ENCODE measurements at places on chromosomes 3 and 15.
A peak's percentile ranks its signal among the peaks of the same experiment; 100 is the strongest.

- no peak for DNase-seq
Observed at GRCh38 chr15:71060983-71061382, 54.3 kb upstream of the THSD4 start.

- no peak for DNase-seq
Observed at GRCh38 chr3:40079847-40080240, 229.7 kb upstream of the EIF1B start.

DNA sequence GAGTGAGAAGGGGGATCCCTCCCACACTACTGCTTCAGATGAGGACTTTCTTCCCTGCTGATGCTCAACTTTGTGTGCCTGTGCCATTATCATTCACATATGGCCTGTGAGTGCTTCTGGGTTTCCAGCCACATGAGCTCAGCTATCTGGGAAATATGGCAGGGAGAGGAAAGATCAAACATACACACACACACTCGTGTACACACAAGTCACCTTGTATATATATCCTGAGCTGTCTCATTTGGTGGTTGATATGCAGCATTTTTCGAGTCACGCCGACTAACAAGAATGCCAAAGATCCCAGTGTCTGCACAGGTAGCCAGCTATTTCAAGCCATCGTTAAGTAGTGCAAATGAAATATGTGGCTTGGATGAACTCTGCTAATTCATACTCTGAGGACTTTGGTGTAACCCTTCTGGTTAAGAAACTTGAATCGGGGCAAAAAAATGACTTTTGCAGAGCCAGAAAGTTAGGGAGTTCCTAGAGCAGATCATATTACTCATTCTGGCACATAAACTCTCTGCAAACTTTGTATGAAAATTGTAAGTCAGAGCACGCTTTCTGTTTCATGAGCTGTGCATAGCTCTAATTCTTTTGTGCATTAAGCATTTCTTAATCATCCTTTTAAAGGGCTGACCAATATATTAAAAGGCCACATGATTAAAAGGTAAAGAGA lies 24.9 kb upstream of the WNT5A start:
- no peak for DNase-seq

DNA sequence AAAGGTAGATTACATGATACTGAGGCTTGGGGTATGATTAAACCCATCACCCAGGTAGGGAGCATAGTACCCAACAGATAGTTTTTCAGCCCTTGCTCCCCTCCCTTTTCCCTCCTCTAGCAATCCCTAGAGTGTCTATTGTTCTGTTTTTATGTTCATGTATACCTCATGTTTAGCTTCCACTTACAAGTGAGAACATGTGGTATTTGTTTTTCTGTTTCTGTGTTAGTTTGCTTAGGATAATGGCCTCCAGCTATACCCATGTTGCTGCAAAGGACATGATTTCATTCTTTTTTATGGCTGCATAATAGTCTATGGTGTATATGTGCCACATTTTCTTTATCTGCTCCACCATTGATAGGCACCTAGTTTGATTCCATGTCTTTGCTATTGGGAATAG lies 82.7 kb downstream of the MYLK start:
- DNase-seq = no peak

GRCh38 chr15:77857419-77857818 lies 220.1 kb downstream of the TBC1D2B start:
- no peak for DNase-seq

GRCh38 chr3:16396202-16396601 lies 117.3 kb downstream of the RFTN1 start:
- DNase-seq = no peak

DNA sequence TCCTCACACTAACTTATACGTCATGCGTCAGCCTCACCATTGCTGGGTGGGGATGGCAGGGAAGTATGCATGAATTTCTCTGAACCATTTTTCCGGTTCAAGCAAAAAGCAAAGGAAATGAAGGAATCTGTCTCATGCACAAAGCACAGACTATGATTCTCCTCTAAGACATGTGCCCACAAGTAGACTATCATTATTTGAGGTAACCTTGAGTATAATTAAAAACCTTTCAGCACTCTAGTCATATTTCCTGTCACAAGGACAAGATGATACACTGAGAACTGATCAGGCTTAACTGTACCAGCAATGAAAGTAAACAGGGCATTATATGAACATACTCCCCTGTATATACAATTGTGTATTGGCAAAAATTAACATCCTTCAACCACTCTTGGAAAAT lies 56.7 kb upstream of the TSC22D2 start:
- no peak for DNase-seq

- no peak for DNase-seq
Observed at GRCh38 chr15:27744641-27745040, 354.5 kb downstream of the OCA2 start.

- DNase-seq = no peak
Observed at GRCh38 chr3:110995461-110996231, 76.0 kb upstream of the NECTIN3 start.

- peak; percentile 91 for DNase-seq
Observed at GRCh38 chr15:78977091-78977571, 32.3 kb upstream of the CTSH start.

DNA sequence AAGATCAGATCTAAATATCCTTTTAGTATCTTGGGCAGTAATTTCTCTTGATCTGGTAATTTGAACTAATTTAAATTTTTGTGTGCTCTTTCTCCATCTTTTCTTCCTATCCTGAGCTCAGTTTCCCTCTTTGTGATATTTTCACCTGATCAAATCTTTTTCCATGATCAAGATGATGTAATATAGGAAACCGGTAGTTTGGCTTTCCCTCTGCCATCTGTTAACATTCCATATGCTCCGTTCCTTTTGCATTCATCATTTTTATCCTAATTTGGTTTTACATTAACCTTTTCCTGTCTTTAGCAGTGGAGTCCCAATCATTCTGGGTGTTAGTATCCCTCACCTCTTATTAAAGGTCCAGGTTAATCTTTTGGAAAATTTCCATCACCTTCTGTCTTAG lies 5.9 kb upstream of the ABHD6 start:
- no peak for DNase-seq

- DNase-seq = no peak
Observed at GRCh38 chr3:119073258-119074001, 38.8 kb upstream of the IGSF11 start.

DNA sequence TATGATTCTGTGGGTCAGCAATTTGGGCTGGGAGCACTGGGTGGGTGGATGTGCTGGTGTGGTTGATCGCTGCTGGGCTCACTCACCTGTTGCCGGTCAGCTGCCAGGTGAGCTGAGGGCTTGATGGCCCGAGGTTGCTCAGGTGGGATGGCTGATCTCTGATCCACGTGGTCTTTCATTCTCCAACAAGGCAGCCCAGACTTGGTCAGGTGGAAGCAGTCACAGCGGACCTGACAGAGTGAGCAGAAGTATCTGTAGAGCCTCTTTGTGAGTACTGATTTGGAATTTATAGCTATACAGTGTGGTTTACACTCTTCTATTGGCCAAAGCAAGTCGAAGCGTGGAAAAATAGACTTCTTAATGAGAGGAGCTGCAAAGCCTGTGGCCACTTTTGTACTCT lies 97.2 kb upstream of the ADAMTSL3 start:
- DNase-seq = no peak

DNA sequence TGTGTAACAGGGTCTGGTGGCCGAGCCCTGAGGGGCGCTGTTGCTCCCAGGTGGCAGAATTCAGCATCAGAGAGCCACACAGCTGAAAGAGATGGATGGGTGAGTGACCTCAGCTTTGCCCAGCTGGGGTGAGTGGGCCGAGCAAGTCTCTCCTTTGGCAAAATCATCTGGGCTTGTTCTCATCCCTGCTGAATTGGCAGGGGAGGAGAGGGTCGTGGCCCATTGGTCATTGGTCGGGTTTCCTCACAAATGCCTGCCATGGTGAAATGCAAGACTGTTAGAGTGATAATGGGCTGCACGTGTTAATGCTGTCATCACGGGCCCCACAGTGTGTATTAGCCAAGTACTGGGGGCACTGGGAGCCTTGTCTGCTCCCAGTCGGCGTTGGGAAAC lies 15.9 kb downstream of the ABHD2 start:
- no peak for DNase-seq

- peak; percentile 44 for DNase-seq
Observed at GRCh38 chr3:184748219-184749135, 36.6 kb upstream of the MAGEF1 start.

DNA sequence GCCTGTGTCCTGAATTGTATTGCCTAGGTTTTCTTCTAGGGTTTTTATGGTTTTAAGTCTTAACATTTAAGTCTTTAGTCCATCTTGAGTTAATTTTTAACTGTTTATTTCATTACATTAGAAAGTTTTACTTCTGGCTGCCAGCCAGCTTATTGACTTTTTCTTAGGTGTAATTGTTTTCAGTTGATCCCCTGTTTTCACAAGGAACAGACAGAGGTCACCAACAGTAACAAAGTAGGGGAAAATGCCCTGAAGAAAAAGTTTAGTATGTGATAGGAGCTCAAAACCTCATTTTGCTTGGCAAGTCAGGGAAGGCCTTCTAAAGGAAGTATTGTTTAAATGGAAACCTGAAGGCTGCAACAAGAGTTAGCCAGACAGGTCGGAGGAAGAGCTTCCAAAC lies 10.4 kb downstream of the WDR48 start:
- no peak for DNase-seq

DNA sequence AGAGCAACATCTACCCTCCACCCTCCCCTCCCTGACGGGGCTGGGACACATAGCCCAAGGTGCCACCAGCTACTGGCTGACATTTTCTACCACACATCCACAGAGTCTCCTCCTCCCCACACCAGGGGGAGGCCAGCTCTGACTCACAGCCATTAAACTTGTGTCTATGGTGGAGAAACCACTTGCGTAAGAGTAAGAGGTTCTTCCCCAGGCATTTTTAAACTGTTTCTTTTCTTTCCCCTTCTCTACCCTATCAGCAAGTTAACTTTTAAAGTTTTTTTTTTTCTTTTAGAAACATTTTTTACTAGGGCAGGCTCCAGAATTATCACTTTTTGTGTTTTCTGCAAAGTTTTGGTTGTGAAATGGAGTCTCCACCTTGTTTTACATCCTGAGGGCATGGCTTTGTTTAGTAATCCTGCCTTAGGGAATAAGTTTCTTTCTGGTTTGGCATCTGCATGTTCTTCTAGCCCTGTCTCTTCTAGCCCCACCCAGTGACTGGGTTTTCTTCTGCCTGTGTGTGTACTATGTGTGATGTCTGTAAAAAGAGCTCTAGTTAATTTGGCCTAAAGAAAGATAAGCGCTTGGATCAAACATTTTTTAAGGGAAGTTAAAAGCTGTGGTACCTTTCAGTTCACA lies 148.8 kb upstream of the GADL1 start:
- no peak for DNase-seq

DNA sequence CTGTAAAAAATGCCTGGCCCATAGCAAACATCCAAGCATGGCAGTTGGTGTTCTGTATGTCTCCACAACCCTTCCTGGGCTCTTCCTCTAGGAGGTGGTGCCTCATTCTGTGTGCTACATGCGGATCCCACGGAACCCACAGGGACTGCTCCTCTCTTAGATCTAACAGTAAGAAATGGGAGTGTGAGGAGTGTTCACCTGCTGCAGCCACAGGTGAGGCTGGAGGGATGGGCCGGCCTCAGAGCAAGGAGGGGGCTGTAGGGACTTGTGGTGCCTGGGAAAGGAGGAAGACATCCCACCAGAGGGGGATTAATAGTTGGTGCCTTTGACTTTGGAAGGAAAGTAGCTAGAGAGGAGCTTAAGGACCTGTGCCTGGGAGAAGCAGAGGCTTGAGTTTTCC lies 22.2 kb downstream of the SEMA3G start:
- no peak for DNase-seq

GRCh38 chr15:74156678-74157411 lies 16.7 kb upstream of the ISLR start:
- DNase-seq = no peak

DNA sequence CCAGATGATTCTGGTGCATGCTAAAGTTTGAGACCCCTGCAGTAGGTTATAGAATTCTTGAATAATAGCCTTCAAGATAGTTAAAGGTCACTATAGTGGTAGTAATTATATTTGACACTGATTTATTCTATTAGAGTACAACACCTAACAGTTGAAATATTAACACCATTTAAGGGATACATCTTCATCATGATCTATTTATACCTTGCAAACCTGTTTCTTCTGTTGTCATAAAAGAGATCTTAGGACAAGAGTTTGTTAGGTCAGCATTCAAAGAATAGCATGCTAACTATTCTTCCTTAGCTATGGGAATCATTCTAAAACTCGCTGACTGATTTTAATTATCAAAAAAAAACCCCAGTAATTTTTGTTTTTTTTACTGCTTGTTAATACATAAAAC lies 46.5 kb downstream of the TSC22D2 start:
- no peak for DNase-seq

DNA sequence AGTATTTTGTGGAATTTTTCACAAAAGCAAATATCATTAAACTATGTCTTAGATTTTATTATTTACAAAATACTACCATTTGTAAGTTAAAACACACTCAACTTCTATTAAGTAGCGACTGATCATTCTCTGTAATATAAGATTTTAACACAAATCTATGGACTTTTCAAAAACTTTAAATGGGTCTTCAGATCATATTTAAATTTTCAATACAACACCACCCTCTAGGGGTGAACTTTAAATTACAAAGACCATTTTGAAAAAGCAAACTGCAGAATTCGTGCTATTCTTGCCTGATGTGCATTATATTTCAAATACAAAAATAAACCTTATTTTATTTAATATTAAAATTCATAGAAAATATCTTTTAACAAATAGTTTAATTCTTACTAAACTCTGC lies 8.2 kb upstream of the VGLL4 start:
- DNase-seq = no peak

GRCh38 chr15:74402873-74403587 lies 30.7 kb downstream of the SEMA7A start:
- DNase-seq = peak; percentile 82

DNA sequence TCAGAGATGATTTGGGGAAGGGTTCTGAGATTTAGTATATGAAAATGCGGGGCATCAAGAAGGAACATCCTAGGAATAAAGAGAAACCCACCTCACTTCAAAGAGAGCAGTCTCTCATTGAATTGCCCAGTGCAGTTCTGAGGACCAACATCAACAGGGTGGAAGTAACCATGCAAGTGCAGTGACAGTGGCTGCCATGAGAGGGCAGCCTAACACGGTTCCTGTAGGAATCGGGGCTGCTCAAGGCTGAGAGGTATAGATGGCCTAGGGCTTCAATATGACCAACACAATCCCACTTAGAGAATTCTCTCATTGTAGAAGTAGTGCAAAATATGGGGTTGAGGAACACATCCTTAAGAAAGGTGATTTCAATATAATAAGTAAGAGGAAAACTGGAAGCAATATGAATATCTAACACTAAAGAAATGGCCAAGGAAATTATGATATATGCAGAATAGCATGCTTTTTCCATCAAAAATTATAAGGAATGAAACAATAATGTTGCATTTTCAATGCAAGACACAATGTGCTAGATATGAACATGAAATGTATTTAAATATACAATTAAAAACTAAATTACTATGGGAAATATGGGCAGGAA lies 51.1 kb upstream of the ARRDC4 start:
- no peak for DNase-seq

DNA sequence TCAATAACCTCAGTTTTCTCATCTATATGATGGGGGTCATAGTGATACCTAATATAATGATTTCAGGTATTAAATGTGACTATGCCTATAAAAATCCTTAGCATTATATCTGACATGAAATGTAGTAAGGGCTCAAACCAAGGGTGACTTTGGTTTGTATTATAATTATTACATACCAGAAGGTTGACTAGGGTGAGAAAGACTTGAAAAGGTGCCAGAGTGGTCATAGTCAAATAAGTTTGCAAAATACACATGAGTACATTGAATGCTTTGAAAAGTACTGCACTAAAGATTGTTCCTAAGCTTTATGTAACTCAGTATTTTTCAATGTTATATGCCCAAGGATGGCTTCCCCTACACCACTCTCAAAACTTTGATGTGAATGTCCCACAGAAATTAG lies 297.2 kb downstream of the ARPP21 start:
- DNase-seq = no peak

GRCh38 chr3:109336291-109336861 lies 970 bp downstream of the DPPA4 start:
- no peak for DNase-seq
